Germinal center (tissue), 1 donor: ENCODE measurements at places on chromosomes 11 and 22.

DNA sequence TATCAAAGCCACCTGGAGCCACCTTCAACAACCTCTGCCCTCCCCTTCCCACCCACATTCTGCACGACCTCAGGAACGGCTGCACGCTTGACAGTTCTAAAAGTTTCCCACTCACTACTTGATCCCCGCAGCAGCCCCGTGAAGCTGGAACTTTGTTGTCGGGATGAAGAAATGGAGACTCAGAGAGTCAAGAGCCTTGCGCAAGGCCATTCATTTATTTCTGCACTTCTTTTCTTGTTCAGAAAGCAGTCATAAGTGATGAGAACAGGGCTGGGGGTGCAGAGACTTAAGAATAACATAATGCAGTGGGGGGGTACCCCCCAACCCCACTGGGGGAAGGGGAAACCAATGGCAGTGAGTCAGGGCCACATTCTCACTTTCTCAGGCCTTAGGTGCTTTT, 2.2 kb upstream of the ZFTA start:
- no peak for DNase-seq

- no peak for DNase-seq
These were observed 9.8 kb upstream of the MPEG1 start for GRCh38 chr11:59222464-59223060.

GRCh38 chr22:26054841-26055605, 114.2 kb upstream of the SEZ6L start:
- DNase-seq, result no peak

DNA sequence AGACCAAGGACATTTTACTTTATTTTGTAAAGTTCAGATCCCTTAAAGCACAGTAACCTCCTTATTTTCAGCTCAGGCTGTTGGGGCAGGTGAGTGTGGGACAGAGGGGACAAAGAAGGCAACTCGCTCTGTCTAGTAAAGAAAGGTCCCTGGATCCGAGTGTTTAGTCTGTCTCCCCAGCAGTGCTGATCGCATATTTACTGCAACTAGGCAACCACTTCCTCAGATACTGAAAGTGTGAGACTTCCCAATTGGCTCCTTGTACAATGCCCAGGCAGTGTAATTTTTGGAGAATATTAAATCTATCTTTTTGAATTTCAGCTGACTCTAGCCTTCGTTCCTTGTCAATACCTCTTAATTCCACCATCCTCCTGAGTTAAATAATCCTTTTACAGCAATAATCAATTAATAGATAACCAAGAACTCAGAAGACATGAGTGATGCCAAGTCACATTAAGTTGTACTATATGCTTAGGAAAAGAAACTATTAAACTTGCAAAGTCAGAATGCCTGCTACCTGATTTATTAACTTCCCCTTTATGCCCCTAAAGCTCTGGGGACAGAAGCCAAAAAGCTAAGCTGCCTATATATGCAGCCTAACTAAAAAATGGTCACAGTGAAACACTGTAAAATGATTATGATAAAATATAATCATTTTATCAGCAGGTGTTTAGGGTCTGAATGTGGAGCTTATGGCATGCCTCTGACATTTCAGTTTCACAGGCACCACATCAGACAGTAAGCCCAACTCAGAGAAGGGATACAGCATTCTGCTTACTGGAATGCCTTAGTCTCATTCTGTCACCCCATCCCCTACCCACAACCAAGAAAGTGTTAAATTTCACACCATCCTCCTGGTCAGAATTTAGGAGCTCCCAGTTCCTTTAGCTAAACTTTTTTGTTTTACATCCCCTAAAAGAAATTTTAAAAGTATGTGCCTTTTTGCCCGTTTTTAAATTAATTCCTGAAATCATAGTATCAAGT, 138.7 kb downstream of the TRIM44 start:
- DNase-seq, result no peak

DNA sequence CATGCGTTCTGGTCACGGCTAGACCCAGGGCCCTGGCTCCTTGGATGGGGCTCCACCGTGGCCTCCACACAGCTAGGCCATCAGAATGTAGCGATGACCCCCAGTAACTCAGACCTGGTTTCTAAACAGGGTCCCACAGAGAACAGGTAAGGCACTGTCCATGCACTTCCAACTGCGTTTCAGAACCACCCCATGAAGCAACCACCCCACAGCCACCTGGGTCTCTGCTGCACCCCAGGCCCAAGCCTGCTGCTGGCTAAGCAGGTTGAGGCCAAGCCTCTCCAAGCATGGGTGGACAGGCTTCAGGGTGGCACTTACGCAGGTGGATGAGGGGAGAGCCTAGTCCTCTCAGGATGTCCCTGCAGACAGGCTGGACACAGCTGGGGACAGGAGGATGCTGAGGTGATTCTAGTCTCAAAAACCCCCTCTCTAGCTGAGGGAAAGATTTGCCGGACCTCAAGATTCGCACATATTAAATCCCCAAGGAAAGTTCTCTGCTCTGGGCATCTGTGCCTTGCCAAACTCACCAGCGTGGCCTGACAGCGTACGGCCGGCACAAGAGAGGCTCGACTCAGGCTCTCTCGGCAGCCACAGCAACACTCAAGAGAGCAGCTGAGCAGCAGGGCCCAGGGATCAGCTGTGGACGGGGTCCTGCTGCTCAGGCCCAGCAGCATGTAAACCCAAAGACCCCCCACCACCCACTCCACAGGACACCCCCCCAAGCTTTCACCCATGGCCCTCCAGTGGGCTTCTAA, 141.6 kb downstream of the CRYBB2 start:
- DNase-seq, result no peak

GRCh38 chr22:47782328-47783075, 1020.1 kb downstream of the TBC1D22A start:
- no peak for DNase-seq

- DNase-seq, result peak; percentile 42
These were observed 28.2 kb downstream of the DBX1 start for GRCh38 chr11:20131788-20132666.

- DNase-seq, result peak; percentile 96
These were observed 2.5 kb downstream of the MTA2 start for GRCh38 chr11:62599069-62599696.

GRCh38 chr22:29593923-29594322, 9.5 kb upstream of the NF2 start:
- no peak for DNase-seq

DNA sequence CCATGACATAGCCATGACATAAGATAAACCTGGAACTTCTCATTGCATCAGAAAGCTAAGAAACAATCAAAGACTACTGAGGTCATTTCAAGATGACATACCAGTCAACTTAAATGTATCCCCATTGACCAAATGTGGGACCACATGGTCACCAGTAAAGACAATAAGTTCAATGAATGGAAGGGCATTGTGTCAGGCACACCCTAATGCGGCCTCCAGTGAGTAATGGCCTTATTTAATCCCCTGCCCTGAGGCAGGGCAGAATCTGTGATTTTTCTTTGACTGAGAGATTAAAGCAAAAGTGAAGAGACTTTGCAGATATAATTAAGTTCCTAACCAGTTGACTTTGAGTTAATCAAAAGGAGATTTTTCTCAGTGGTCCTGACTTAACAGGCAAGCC, 17.3 kb upstream of the SYT8 start:
- DNase-seq, result no peak

- DNase-seq, result no peak
These were observed 14.6 kb upstream of the CTSD start for GRCh38 chr11:1778141-1778911.

- no peak for DNase-seq
These were observed 194.1 kb downstream of the INSC start for GRCh38 chr11:15308840-15309239.

GRCh38 chr22:31857247-31857646, 87.1 kb upstream of the YWHAH start:
- DNase-seq, result no peak

GRCh38 chr11:6251990-6252473, 7.6 kb upstream of the CCKBR start:
- no peak for DNase-seq

GRCh38 chr11:134120143-134120850, 51.4 kb downstream of the JAM3 start:
- no peak for DNase-seq

GRCh38 chr22:49775191-49775866, 52.3 kb downstream of the BRD1 start:
- DNase-seq, result no peak

- no peak for DNase-seq
These were observed 37.0 kb downstream of the SGSM1 start for GRCh38 chr22:24843048-24843447.

DNA sequence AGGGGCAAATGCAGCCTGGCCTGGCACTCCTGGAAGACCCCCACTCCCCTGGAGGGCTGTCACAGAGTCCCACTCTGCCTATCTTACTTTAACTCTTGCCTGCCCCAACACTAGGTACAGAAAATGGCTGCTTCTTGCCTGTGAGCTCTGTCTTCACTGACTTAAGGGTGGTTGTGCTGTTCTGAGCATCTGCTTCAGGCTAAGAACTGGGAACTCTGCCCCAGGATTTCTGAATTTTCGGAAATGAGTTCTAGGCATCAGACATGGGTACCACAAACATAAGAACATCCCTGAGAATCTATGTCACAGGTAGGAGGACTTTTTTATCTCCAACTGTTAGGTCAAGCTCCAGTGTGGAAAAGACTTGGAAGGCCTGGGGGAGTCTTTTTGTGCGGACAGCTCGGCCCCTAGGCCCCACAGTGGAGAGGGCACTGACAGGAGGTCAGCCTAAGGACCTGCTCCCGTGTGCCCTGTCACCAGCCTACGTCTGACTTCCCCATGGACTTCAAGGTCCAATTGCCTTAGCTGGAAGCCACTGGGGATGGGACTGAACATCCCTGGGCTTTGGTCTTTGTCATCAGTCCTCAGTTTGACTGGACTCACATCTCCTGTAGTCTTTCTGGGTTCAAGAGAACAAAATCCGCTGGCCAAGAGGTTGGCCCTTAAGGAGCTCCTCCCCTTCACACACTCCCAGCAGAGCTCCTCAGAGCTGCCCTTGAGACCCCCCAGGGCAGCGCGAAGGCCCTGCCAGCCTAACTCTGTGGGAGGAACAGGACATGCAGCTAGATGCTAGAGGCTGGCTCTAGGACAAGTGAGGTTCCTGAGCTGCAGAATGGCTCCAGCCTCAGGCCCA, 31.9 kb downstream of the PPP2R1B start:
- DNase-seq, result no peak

- no peak for DNase-seq
These were observed 176.2 kb upstream of the NECTIN1 start for GRCh38 chr11:119905162-119905561.

- DNase-seq, result no peak
These were observed 33.9 kb downstream of the TST start for GRCh38 chr22:36985211-36985889.

GRCh38 chr22:26476705-26477340, 6.8 kb downstream of the HPS4 start:
- no peak for DNase-seq

DNA sequence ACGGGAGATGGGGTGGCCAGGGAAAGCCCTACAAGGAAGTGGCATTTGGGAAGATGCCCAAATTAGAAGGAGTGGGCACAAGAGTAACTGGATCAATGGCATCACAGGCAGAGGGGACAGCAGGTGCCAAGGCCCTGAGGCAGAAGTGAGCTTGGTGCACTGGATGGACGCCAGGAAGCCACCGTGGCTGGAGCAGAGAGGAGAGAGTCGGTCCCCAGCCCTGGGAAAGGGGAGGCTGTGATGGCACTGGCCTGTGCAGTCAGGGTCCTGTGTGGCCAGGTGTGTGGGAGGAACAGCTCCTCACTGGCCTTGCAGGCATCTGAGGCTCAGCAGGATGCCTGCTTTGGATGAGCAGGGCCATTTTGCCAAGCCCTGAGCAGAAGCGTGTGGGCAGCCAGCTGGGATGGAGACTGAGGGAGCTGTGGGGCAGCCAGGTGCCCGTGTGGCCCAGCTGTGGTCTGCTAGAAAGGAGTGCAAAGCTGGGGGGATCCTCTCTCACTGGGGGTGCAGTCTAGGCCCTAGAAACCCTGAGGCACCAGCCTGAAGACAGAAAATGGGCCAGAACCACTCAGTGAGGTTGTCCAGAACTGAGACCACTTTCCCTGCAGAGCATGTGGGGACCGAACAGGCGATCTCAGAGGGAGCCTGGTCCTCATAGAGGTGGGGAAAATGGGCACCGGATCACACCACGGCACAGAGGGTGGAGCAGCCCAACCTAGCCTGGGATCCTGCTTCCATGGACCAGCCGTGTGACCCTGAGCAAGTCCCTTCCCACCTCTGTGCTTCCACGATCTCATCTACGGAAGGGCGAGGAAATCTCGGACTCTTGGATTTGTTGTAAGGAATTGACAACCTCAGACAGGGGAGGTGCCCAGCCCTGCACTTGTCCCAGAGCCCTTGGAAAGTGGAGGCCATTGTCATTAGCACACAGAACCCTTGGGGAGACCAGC, 78.6 kb upstream of the RTL6 start:
- DNase-seq, result no peak

DNA sequence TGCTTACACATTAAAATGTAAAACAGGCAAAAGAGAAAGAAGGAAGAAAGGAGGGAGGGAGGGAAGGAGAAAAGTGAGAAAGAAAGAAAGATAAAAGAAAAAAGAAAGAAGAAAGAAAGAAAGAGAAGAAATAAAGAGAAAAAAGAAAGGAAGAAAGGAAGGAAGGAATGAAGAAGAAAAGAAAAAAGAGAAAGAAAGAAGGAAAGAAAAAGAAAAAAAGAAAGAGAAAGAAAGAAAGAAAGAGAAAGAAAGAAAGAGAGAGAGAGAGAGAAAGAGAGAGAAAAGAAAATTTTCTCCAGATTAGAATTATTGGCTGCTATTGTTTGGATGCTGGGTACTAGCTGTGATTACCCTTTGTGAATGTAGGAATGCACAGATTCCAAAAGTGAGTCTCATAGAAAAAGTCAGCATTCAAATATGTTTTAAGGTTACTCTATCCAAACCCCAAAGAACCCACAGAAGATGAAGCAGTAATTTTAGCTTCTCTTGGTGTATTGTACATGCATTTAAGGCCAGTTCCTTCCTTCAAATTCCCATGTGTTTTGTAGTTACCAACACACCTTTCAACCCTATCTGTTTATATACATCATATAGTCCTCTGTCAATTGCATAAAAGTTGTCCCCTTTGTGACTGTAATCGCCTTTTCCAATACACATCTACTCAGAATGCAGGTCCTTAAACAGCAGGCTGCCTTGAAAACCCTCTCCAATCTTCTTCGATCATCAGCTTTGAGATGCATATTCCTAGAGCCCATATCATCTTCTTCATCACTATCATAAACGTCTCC, 789 bp upstream of the FAM111A start:
- no peak for DNase-seq

DNA sequence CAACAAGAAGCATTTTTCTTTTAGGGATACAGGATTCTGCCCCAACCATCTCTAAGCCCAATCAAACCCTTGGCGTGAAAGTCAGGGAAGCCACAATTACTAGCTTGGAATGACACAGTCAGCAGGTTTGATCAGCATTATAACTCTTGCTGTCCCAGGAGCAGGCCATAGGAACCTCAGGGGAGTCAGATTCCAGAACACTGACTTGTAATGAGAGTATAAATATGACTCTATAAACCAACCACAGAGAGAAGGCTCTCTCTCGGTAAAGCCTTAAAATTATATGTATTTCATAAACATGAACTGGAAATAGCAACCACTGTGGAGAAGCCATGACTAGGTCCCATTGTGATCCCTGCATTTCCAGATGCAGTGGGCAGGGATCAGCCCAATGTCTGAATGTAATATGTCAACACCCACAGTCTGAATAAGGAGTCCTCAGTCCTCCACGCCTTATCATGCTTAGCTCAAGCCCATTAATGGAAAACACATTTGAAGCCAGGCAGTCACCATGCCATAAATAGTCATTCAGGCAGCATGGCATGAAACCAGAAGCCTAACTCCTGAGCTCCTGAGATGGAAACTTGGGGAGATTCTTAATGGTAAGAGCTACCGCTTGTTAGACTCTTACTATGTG, 99.1 kb upstream of the MTNR1B start:
- DNase-seq, result no peak
